Aorta (tissue), 5 donors: ENCODE measurements at places on chromosomes 5 and 9. TPM values are rescaled to one million over a fixed set of nuclear protein-coding genes. Genes with fewer than 3 reads are reported as not detected.

Gene CCL27
- not detected for total RNA-seq

GRCh38 chr5:387491-388265 lies 55.3 kb upstream of the EXOC3 start:
- DNase-seq, result peak; percentile 59

- no peak for DNase-seq
Observed at GRCh38 chr5:158679221-158679641, 420.5 kb downstream of the EBF1 start.

- DNase-seq, result peak; percentile 47
Observed at GRCh38 chr9:72149231-72149975, at the start of gene GDA. GDA (plus strand) TSS chr9:72149440; CDS start chr9:72149560, 120 bp downstream.

DNA sequence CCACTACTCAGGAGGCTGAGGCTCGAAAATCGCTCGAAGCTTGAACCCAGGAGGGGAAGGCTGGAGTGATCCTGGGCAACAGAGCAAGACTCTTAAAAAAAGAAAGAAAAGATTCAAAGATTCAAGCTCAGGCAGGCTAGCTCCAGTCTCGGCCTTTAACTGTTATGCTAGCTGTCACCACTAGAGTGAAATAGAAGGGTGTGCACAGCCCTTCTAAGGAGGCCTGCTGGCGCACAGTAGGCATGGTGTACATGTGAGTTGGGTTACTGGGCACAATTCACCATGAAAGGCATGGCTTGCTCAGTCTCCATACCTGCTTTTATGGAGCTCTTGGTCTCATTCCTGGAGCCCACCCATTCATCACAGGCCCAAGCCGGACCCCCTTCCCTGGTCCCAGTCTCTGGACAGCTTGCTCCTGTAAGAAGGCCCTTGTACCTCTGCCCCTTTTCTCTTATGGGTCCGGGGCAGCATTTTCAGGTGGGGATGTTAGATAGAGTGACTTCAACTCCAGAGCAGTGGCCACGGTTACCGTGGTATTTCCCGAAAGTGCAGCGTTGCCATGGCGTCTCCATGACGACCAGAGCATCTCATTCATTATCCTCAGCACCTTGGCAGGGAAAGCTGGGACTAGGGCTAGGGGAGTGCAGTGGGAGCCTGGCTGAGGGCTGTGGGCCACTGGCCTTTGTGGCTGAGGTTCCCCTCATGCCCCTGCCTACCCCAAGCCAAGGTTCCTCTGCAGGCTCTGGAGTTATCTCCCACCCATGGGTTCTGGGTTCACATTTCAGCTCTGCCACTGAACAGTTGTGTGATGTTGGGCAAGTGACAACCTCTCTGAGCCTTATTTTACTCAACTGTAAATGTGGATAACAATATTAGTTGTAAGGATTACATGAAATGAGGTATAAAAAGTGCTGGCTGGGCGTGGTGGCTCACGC lies 5.7 kb downstream of the NDST1 start:
- DNase-seq, result no peak

DNA sequence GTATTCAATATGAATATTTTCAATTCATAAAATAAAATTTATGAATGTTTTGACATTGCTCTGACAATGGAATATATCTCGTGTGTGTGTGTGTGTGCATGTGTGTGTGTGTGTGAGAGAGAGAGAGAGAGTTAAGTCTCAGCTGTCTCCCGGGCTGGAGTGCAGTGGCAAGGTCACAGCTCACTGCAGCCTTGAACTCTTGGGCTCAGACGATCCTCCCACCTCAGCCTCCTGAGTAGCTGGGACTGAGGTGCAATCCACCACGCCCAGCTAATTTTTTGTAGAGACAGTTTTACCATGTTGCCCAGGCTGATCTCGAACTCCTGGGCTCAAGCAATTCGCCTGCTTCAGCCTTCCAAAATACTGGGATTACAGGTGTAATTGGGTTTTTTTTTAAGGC lies 16.1 kb downstream of the G3BP1 start:
- DNase-seq, result no peak

Gene CDH9
- total RNA-seq, result not detected

DNA sequence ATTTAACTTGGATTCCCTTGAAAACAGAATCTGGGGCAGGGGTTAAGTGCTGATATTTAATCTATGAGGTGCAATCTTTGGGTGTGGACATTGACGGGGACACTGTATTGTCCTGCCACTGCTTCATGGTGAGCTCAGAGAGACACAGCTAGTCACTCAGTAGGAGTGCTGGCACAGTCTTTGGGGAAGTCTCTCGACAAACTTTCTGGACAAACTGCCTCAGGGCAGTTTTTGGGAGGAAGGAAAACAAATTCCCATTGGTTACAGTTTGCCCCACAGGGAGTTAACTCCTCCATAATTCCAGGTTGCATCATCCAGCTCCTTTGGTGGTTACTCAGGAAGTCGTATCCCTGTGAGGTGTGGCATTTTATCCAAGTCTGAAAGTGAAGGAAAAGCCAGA lies 17.9 kb downstream of the HNRNPK start:
- no peak for DNase-seq

- no peak for DNase-seq
Observed at GRCh38 chr5:166436872-166437271, 1854.6 kb upstream of the WWC1 start.

Gene PALM2AKAP2
- total RNA-seq, result 58.1 TPM

GRCh38 chr5:177319913-177320588 lies 8.4 kb upstream of the MXD3 start:
- DNase-seq, result peak; percentile 55

GRCh38 chr5:68021227-68021626 lies 194.3 kb upstream of the PIK3R1 start:
- no peak for DNase-seq

DNA sequence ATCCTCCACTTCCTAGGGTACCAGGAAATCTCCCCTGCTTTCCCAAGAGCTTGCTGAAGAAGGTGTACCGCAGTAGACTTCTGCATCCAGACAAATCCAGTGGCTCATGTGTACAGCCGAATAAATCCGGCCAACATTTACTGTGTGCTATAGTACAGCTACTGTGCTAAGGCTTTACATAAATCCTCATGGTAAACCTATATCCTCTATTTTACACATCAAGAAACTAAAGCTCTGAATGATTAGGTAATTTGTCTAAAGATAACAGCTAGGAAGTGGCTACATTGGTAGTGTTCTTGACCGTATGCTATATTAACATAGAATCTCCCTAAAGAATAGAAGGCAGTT lies 511 bp upstream of the WDR41 start:
- DNase-seq, result no peak

DNA sequence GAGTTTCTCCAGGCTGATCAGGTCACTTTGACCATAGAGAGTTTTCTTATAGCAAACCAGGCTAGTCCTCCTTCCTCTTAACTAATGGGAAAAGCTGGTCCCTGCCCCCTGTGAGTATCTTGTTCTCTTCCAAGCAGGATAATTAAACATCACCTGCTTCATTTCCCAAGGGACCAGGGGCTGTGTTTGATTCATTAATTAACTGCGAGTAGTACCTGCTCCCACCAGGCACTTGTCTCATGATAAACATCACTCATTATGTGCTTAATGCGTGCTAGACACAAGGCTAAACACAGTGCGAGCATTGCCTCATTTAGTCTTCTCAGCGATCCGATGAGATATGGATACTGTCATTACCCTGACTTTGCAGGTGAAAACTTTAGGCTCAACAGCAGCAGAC lies 1.7 kb upstream of the FAM163B start:
- DNase-seq, result no peak

DNA sequence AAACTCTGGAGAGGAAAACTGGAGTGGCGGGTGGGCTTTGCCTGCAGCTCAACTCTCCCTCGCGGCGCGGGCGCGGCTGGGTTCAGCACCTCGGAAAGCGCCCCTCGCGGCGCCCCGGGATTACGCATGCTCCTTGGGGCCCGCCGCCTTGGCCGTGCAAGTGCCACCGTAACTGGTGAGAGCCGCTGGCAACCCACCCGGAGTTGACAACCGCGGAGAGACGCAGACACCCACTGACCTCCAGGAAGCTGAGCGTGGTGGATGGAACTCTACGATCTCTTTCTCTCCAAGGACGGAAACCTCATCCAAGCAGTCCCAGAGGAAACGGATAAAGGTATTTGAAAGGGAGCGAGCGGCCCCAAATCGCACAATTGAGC lies 194 bp upstream of the RXFP3 start:
- peak; percentile 72 for DNase-seq

Gene MPDZ
- 113 TPM for total RNA-seq

- DNase-seq, result no peak
Observed at GRCh38 chr9:125091121-125091520, 52.2 kb downstream of the SCAI start.

Gene FCN2
- not detected for total RNA-seq
